AG09319 (cell line): ENCODE measurements at places on chromosomes 16 and 17.

DNA sequence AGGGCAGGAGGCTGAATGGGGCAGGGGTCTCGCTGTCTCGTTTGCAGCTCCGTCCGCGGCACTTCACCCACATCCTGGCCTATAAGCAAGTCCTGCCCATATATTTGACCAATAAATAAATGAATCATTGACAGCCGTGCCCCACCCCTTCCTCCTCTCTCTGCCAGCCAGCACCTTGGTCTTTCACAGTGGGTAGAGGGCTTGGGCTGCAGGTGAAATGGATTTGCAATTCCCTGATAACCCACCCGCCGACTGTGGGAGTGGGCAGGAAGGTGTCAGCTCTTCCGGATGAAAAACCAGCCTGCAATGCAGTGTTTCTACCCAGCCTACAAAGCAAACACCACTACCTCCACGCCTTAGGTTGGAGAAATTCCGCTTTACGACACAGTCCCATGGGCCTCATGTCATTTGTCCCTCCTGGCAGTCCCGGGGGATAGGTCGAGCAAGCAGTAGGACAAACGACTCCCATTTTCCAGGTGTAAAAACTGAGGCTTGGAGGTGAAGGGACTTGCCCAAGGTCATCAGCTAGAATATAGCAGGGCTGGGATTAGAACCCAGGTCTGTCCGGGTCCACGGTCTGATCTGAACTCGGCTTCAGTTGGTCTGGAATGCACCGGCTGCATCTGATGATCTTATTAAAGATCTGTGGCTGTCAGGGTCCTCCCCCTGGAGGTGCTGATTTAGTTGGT lies 79.0 kb downstream of the ABCC1 start:
- DNase-seq = no peak

DNA sequence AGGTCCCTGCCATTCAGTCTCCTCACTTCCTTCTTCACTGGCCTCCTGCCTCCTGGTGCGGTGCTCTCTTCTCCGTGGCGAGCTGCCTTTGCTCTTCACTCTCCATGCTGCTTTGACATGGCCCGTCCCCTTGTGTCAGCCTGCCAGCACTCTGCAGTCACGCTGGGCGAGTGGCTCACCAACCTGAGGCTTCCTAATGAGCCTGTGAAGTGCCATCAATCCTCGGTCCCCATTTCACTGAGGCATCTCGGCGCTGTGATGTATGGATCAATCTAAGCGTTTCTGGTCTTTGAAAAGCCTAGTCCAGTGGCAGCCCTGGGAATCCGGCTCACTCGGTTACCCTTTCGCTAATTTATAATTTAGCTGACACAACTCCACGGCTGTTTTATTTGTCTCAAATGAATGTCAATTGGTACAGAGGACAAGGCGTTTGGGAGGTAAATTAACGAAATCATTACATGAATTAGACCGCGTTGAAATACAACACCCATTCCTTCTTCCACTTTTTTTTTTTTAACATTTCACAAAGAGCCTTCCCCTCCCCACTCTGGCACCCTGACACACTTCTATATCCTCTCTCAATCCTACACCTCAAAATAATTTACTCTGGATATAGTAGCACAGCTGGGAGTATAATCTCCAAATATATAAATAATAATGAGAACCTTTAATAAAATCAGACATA lies 610.7 kb downstream of the TMEM114 start:
- no peak for DNase-seq

DNA sequence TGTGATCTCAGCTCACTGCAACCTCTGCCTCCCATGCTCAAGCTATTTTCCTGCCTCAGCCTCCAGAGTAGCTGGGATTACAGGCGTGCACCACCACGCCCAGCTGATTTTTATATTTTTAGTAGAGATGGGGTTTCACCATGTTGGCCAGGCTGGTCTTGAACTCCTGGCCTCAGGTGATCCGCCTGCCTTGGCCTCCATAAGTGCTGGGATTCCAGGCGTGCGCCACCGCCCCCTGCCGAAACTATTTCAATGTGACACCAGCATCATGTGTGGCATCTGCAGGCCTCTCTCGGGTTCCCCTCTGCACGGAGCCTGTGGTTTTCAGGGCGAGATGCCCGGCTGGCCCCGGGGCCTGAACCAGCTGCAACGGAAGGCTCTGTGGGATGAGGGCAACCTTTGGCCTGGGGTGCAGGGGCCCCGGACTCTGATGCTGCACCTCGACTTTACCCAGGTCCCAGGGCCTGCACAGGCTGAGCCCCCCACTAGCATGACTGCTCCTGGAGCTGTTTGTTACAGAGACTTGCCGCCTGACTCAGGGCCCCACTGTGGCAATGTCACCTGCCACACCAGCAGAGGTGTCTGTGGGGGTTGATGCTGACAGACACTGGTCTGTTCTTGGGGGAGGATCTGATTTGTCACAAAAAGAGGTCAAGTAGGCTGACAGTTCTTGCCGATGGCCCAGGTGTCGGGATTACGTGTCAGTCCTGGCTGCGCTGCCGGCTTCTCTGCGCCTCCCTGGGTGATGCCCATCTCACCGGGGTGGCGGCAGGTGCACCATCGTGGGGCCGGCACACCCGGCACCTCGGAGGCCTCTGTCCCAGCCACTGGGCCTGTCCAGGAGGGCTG lies 8.6 kb upstream of the TEX19 start:
- DNase-seq = no peak

- no peak for DNase-seq
Observed at GRCh38 chr17:5705081-5705875, 121.0 kb upstream of the NLRP1 start.

DNA sequence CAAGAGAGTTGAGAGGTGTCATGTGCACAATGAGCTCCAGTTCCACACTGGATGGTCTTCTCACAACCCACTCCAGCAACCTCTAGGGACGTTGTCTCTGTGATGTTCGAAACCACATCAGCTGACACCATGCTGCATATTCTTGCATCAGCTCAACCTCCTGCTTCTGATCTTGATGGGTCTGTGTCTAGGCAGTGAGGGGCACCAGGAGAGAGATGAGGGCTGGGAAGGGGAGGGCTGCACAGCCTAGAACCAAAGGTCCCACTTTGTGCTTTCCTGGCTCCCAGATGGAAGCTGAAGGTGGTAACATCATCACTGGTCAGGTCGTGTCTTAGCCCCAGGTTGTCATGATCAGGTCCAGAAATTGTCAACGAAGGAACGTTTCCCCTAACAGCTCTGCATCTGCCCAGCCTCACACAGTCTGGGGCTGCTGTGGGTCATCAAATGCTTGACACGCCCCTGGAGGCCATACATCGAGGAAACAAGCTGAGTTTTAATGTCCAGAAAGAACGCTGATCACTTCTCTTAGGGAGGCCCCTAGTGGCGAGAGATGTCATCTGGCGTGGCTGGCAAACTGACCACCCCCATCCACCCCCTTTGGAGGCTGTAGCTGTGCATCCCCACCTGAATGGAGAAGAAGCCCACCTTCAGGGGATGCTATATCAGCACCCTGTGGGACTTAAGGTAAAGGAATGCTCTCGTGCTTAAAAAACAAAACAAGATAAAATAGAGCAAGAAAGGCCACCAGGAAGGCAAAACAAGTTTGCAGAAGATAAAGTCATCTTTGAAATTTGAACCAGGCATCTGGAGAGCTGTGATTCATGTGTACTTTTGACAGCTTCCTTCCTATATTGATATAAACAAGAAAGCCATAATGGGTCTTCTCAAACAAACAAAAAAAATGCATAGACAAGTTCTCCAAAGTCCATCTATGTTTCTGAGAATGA lies 58.3 kb downstream of the WIPI1 start:
- DNase-seq = no peak

- DNase-seq = no peak
Observed at GRCh38 chr16:22075776-22076175, 16.6 kb upstream of the VWA3A start.

- DNase-seq = no peak
Observed at GRCh38 chr17:27569884-27570577, 61.0 kb upstream of the LGALS9 start.

DNA sequence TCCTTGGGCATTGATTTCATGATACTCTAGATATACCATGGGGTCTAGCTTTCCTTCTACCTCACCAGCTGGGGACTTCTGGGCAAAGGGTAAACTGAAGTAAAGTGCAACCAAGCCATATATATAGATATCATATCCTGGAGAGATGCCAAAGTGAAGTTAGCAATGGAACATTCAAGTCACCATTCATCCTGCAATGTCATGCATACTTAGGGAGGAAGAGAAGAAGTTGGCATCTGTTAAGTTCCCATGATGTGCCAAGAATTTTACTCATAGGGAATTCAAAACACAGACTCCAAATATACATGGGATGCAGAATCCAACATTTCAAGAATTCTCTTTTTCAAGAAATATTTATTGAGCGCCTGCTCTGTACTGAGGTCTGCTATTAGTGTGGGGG lies 399.8 kb downstream of the HS3ST4 start:
- no peak for DNase-seq

DNA sequence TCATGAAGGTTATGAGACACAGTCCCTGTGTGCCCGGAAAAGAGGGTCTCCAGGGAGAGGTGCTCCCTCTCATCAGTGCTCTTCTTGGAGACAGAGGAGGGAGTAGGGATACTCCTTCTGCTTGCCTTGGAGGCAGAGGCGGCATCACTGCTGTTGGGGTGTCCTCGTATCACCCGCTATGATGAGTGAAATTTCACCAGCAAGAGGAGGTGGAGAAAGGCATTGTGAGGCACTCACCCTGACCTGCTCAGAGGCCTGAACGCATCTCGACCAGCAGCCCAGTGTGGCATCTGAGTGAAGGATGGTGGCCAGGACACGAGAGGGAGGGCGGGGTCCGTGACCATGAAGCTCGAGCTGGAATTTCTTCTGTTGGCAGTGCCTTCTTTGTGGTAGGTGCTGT lies 222.1 kb upstream of the CHMP6 start:
- no peak for DNase-seq

DNA sequence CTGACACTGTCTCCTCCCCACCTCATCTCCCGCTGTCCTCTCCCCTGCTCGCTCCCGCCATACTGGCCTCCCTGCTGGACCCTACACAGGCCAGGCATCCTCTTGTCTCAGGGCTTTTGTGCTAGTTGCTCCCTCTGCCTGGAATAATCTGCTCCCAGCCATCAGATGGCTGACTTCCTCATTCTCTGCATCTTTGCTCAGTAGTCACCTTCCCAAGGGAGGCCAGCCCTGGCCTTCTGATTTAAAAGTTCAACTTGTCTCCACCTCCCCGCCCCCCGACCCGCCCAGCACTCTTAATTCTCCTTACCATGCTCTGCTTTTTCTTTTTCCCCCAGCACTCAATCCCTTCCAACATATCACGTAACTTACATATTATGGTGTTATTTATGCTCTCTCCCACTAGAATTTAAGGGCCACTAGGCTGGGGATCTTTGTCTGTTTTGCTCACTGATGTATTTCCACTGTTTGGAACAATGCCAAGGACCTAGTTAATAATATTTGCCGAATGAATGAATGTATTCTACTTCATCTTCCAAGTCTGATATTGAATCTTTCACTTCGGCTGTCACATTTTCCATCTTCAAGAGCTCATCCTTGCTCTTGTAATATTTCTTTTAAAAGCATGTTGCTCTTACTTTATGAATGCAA lies 178.3 kb downstream of the CDK5R1 start:
- no peak for DNase-seq

- no peak for DNase-seq
Observed at GRCh38 chr16:20613481-20614185, 37.5 kb upstream of the ACSM2B start.

DNA sequence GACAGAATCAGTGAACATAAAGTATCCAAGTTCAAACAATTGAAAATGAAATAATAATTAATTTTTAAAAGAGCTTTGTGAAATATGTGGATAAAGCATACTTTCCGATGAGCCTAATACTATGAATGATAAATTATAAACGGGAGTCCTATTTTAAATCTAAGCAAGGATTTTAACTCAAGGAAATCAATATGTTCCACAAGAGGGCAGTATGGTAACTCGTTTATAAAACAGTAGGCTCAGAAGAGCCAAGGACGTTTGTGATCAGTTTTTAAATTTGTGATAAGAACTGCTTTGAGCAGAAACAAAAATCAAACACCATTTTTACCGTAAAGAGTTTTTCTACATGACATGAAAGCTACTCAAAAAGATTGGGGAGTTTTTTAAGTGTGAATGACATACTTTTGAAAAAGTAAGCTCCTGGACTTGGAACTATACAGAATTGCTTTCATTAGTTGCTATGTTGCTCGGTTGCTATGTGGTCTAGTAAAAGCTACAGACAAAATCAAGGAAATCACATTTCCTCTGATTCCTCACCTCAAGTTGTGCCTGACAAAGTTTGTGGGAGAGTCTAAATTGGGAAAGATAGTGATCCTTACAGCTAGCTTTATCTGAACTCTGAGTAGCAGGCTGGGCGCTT lies 11.8 kb upstream of the TEKT1 start:
- peak; percentile 15 for DNase-seq

DNA sequence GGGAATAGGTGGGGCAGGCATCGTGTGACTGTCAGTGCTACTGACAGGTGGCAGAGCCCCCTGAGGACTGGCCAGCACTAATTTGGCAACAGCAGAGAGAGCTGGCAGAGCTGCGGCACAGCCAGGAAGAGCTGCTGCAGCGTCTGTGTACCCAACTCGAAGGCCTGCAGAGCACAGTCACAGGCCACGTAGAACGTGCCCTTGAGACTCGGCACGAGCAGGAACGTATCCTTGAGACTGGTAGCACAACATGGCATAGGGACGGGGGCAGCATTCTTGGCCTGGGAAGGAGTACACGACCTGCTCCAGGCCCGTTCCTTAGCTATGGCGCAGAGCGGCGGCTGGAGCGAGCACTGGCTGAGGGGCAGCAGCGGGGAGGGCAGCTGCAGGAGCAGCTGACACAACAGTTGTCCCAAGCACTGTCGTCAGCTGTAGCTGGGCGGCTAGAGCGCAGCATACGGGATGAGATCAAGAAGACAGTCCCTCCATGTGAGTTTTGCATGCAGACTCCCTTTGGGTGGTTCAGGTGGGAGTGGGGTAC lies 3.0 kb upstream of the NRN1L start:
- no peak for DNase-seq

DNA sequence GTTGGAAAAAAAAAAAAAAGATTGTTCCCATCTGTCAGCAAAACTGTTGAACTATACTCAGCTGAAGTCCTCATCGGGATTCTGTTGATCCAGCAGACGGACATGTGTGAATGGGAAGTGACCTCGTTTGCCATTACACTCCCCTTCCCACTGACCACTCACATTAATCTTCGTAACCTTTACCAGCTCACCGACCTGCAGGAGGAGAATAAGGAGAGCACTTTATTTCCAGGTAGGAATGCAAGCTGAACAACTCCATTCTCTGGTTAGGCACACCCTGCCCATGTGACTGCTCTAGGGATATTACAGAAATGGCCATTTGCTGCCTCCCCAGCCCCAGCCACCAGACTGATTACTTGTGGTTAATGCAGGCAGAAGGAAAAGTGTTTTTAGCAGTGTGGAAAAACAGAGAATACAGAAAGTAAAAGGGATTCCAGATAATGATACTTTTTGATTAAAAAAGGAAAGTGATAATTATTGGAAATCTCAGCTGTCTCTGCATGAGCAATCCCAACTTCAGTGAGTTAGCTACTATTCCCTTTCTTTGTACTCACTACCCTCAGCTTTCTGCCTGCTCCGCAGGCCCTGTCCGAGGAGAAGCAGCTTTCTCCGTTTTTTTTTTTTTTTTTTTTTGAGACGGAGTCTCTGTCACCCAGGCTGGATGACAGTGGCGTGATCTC lies 23.6 kb upstream of the YWHAE start:
- no peak for DNase-seq

GRCh38 chr17:59651346-59651745 lies 31.7 kb downstream of the CLTC start:
- DNase-seq = no peak

- no peak for DNase-seq
Observed at GRCh38 chr17:28950752-28951427, 428 bp downstream of the PHF12 start.
